ENCODE measurements at places on chromosomes 6 and 20.

- no peak for DNase-seq
These were observed 39.5 kb downstream of the KCNQ5 start for GRCh38 chr6:72661411-72661810.

GRCh38 chr6:144395826-144396225, 110.7 kb downstream of the UTRN start:
- DNase-seq, result no peak

DNA sequence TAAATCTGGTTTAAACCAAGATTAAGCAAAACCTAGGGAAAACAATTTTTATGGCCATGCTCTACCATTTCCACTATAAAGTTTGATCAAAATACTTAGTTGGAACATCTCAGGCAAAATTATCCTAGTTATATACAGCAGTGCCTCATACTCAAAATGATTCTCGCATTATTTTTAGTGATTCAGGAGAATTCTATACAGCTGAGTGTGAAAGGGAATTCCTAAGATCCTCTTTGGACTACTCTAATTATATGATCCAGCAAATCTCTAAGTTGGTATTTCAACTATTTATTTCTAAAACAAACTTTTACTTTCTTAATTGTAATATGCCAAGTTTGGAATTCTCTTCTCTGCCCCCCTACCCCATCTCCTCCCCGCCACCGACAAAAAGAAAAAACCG, 8.6 kb downstream of the DTNBP1 start:
- DNase-seq, result no peak

GRCh38 chr20:49989234-49990065, 6.7 kb downstream of the SNAI1 start:
- DNase-seq, result no peak

- DNase-seq, result no peak
These were observed 99.5 kb downstream of the KLHL32 start for GRCh38 chr6:97023982-97024381.

DNA sequence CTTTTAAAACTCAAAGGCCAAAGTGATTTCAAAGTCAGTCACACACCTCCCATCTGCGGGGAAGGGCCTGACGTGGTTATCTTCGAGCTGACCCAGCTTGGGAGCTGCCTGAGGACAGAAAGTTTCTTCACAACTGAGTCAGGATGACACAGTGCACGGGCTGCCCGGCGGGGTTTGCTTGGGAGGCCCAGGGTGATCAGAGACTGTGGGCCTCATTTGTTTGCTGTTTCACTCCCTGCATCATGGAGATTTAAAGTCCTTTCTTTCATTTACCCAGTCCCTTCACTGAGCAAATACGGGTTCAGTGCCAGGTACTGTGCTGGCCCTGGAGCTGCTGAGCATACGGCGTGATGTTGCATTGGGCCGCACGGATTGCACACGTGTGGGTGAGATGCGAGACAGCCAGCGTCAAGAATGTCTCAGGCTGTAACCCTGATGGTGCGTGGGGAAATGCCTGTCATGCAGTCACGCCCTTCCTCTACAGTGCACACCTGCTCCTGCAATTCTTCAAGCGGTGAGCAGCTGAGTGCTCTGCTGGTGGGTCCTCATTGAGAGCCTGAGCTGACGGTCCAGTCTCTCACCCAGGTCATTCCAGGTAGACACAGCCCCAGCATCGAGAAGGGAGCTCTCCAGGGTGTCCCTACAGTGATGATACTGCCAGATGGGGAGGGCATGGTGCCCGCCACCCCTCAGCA, 82.7 kb upstream of the PMEPA1 start:
- no peak for DNase-seq

GRCh38 chr20:49594931-49595315, 27.0 kb upstream of the PTGIS start:
- no peak for DNase-seq

DNA sequence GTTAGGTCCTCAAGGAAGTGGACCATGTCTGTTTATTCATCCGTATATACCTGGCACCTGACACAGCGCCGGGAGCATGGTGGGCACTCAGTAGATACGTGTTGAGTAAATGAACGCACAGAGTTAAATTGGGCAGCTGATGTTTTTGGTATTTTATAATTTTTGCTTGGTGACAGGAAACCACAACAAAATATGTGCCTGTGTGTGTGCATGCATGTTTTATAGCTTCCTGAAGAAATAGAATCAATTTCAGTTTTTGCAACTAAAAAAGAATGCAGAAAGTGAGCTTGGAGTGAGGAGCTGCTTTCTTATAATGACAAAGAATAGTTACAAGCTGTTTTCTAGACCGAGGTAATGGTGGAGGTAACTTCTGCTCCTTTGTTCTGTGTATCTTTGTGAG, 91.4 kb downstream of the PLCB4 start:
- DNase-seq, result no peak

DNA sequence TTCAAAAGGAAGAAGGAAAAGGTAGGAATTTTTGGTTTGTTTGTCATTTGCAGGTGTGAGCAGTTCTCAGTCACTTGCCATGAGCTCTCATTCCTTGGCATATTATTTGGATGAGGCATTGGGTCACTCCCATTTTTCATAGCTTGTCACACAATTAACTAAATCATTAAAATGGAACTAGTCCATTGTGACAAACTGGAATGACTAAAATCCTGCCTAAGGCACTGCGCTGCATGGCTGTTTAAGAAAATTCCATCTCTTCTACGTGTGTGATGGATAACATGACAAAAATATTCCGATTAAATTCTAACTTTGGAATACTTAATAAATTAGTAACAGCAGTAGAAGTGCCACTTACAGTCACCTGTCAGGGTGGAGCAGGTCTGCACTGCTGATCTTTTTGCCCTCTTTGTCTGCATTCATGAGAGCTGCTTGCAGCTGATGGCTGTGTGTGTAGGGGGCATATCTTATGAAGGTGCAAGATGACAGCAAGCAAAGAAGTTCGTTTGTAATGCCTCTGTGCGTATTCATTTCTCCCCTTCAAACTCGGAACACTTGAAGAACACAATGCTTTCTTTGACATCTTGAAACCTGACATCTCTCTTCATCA, 1292.6 kb upstream of the MAP3K7 start:
- DNase-seq, result no peak

DNA sequence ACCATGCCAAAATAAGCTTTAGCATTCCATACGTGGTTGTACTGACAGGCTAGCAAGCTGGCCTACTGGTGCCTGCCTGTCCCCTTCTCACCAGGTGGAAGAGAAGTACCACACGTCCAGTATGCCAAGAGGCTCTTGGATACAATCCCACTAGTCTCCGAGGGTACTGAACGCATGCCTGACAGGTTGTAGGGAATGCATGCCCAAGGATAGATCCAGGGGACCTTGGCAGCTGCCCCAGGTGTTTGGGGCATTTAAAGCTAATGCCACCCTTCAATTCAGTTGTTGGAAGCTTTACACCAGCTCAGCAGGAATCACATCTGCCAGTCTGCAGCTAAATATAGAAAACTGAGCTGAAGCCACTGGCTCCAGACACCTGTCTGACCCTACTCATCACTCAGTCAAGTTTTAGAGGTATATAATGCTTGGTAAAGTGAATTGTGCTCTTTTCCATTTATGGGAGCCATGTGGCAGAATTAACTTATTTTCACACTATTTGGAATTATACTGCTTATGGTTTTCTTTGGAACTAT, 4.9 kb downstream of the TUBB2B start:
- no peak for DNase-seq

DNA sequence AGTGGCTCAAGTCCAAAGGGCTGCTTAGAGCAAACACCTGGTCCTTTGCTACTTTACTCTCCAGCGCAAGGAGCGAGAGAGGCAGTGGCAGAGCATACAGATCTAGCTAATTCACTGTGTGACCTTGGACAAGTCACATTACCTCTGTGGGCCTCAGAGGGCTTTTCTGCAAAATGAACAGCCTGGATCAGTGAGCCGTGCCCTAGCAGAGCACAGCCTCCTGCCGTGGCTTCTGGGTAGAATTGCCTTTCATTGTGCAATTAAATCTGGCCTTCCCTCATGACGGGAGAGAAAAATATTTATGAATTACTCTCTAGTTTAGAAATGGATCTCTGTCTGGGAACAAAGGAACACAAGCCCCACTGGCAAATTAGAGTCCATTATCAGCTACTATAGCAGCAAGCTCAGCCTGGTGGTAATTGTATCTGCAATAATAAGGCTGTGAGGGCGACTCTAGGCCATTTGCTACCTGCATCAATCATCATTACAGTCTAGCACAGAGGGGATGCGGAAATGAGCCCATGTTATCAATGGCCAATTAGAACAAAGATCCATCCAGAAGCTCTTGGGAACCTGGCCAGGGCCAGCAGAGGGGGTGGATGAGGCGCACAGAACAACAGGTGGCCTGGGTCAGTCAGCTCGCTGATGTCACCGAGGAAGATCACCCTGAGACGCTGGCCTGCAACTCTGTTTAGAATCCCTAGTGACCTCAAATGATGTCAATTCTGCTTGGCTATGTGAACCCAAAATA, 114.2 kb upstream of the LY86 start:
- DNase-seq, result no peak

GRCh38 chr6:167993169-167993568, 4.3 kb upstream of the KIF25 start:
- DNase-seq, result no peak

DNA sequence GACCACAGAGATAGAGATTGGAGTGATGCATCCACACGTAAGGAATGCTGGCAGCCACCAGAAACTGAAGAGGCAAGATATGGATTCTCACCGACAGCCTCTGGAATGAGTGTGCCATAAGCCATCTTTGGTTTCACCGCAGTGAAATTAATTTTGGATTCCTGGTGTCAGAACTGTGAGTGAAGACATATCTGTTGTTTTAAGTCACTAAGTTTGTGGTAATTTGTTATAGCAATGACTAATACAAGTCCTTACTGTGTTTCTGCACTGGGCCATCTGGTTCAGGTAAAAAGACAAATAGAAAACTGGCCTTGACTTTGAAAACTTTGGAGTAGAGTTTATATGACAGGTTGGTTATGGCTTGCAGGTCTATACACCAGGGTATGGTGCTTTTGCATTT, 261.9 kb downstream of the PHF3 start:
- DNase-seq, result no peak

DNA sequence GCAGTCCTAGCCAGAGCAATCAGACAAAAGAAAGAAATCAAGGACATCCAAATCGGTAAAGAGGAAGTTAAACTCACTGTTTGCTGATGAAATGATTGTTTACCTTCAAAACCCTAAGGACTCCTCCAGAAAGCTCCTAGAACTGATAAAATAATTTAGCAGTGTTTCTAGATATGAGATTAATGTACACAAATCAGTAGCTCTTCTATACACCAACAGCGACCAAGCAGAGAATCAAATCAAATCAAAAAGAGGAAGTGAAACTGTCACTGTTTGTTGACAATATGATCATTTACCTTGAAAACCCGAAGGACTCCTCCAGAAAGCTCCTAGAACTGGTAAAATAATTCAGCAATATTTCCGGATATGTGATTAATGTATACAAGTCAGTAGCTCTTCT, 21.7 kb downstream of the SERPINB9 start:
- no peak for DNase-seq

DNA sequence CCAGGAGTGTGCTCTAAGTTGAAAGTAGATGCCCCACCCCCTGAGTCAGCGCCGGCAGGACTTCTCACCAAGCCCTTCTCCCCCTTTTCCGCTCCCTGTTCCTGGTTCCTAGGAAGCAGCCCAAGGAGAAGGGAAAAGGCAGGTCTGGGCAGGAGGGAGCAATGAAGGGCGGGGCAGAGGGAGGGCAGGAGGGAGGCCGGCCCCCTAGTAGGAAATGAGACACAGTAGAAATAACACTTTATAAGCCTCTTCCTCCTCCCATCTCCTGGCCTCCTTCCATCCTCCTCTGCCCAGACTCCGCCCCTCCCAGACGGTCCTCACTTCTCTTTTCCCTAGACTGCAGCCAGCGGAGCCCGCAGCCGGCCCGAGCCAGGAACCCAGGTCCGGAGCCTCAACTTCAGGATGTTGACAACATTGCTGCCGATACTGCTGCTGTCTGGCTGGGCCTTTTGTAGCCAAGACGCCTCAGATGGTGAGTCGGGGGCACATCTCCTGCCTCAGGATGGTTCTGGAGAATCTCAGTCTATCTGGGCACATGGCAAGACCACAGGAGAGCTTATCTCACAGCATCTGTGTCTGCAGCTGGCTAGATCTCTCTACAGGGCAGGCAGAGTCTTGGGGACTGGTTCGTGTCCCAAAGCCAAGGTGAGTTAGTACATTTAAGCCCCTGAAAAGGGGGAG, at the start of gene PROCR:
Gene PROCR, plus strand, starts transcription at position 320 of the 681 bp plus-strand sequence. Its CDS starts 83 bp downstream, at position 403.
- DNase-seq, result peak; percentile 92

- no peak for DNase-seq
These were observed 843 bp upstream of the HEY2 start for GRCh38 chr6:125748406-125749172.

GRCh38 chr6:126034656-126035055, 48.3 kb downstream of the TRMT11 start:
- DNase-seq, result no peak

GRCh38 chr6:167238694-167239467, 52.2 kb upstream of the UNC93A start:
- DNase-seq, result no peak

- DNase-seq, result peak; percentile 81
These were observed 576 bp downstream of the MAPK13 start for GRCh38 chr6:36130667-36131510.

- DNase-seq, result no peak
These were observed 30.8 kb downstream of the COL9A1 start for GRCh38 chr6:70272071-70272470.

GRCh38 chr6:126873351-126873750, 245.1 kb upstream of the RSPO3 start:
- DNase-seq, result no peak

DNA sequence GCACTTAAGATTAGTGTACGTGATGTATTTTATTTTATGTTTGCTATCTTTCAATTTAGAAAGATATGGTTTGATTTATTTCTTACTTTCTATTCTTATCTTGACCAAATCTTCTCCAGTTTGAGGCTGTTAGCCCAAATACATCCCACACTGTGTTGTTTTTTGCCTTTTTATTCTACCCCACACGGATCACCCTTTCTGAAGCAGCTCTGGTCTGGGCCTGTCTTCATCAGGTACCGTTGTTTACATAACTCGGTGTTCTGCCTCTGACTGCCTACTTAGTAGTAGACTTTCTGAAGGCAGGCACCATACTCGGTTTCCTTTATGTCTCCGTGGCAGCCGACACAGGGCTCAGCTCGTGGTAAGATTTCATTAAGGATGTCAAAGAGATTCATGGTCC, 95.0 kb downstream of the PHACTR1 start:
- DNase-seq, result no peak

GRCh38 chr6:169074526-169074925, 179.1 kb downstream of the THBS2 start:
- no peak for DNase-seq

- no peak for DNase-seq
These were observed 166.8 kb downstream of the DST start for GRCh38 chr6:56475736-56476457.

GRCh38 chr6:89411145-89412070, 665 bp downstream of the RRAGD start:
- DNase-seq, result peak; percentile 18

DNA sequence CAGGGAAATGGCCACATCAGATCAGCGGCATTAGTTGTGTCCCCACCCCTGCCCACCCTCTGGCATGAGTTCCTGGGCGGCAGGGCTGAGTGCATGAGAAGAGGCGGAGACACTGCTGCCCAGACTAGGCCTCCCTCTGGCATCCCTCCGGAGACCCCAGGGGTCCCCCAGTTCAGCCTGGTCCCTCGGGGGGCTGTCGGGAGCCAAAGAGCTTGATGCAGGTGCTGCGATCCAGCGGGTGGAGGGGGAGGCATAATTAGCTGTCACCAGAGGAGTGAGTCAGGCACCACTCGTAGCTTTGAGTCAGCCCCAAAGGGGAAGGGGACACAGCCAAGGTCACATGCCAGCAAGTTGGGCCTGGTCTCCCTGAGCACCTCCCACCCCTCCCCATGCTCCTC, 34.5 kb downstream of the DLGAP4 start:
- no peak for DNase-seq

GRCh38 chr6:41424370-41425058, 89.1 kb downstream of the NCR2 start:
- peak; percentile 83 for DNase-seq

Measured in T47D (cell line).